ENCODE measurements at places on chromosomes 1 and 21.

- DNase-seq, result no peak
Measured at GRCh38 chr1:113940365-113941244, 11.5 kb downstream of the HIPK1 start.

DNA sequence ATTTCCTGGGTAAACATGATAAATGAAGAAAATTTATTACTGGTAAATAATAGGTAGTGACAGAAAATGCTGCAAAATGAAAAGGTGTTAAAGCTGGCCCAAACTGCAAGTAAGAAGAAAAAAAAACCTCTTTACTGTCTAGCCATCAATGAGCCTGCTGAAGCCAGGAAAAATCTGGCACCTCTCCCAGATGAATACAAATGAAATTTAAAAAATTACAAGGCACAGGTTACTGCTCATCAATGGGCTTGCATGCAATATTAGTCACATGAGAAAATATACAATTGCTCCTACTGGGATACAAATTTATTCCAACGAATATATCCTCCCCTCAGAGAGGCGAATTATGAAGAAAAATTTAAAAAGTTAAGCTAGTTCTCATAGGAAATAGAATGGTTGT, 1422.5 kb downstream of the KCNT2 start:
- no peak for DNase-seq

DNA sequence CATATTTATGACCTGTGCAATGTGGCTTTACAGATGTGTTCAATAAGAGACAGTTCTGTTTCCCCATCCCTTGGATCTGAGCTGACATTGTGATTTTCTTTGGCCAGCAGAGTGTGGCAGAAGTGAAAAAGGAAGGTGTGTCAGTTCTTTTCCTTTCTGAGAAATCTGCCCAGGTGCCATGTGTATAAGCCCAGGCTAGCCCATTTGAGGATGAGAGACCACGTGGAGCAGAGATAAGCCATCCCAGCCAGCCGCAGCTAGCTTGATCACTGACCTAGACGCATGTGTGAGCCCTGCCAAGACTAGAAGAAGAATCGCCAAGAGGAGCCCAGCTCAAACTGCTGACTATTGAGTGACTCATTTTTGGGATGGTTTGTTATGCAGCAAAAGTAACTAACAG, 127.8 kb downstream of the KCNJ6 start:
- no peak for DNase-seq

DNA sequence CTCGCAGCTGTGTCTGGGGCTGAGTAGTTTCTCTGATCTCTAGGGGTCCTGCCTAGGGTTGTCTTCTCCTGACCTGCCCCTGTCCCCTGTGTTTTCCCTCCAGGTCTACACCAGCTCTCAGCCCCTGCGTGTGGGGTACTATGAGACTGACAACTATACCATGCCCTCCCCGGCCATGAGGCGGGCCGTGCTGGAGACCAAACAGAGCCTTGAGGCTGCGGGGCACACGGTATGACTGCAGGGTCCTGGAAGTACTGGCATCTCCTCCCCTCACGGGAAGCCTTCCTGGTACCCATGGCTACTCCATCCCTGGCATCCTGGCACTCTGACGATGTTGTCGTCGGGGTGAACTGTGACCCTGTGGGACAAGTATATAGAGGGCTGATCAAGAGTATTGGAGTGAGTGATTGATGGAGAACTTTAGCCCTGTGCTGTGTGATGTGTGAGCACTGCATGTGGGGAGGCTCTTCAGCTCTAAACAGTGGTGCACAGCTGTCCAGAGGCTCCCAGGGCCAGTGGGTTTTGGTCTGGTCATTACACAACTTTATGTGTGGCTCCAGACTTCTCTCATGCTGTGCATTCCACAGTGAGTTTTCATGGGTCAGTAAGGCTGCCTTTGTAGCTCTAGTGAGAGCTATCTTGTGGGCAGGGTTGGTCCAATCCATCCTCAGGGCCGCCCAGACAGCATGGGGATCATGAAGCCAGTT, 14.4 kb downstream of the FAAH start:
- DNase-seq, result no peak

- DNase-seq, result no peak
Measured at GRCh38 chr1:54296666-54297065, 96.7 kb downstream of the MRPL37 start.

DNA sequence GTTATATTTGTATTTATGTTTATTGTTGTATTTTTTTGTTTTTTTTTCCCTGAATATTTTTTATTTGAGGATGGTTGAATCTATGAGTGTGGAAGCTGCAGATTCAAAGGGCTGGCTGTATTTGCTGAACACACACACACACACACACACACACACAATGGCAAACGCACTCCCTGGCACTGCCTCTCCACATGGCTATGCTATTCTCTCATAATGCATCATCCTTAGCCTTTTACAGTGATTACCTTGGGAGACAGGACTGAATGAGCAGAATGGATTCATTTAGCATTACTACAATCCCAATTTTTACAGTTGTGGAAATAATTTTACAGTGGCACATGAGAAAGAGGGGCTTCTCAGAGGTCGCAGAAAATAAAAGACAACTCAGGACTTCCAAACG, 390.1 kb downstream of the PCP4 start:
- no peak for DNase-seq

DNA sequence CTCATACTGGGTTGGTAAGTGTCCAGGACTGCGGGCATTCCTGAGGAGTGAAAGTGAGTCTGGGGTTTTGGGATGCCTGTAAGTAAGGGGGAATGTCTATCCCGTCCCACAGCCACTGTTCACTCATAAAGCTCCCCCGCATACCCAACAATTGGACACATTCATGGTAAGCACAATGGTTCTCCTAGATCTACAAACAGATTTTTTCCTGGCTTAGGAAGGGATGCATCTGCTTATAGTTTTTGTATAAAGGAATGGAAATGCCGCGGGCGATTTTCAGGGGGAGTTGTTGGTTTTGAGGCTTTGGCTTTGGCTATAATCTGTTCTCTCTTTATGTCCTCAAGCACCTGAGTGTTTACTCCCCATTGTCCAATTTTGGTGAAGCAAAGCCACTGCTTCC, 7.1 kb downstream of the ERVH48-1 start:
- DNase-seq, result no peak

DNA sequence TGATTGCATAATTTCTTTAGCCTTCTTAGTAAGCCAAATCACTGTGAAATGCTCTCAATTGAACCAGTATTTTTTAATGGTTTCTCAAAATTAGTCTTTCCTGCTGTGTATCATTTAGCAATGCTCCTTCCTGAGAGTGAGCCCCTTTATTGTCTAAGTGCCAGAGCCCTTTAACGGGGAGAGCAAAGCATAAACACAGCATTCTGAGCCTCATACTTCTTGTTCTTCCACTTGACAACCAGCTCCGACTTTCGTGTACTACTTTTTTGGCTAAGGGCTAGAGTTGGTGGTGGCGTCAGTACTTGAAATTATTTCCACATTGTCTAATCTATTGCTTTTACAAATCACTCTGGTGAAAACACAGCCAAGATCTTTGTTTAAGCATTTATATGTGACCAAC, 299.0 kb downstream of the TPR start:
- no peak for DNase-seq

- no peak for DNase-seq
Measured at GRCh38 chr1:230507236-230507635, 81.1 kb upstream of the PGBD5 start.

DNA sequence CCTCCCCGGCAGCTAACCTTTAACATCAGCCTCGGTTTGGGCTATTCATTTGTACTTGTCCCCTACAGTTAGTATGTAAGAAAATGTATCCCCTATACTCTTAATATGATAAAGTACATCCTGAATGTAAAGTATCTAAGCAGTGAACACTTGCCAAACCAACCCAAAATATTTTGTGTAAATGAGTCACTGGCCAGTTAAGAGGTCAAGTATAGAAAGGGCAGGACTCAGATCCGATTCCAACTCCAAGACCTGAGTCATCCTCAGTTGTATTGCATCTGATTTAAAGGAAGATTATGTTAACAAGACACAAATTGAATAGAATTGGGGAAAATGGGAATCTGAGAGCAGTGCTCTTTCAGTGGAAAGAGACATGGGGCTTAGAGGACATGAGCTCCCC, 84.4 kb downstream of the CD58 start:
- DNase-seq, result peak; percentile 77

GRCh38 chr1:85983316-85983715, 173.3 kb downstream of the COL24A1 start:
- no peak for DNase-seq

DNA sequence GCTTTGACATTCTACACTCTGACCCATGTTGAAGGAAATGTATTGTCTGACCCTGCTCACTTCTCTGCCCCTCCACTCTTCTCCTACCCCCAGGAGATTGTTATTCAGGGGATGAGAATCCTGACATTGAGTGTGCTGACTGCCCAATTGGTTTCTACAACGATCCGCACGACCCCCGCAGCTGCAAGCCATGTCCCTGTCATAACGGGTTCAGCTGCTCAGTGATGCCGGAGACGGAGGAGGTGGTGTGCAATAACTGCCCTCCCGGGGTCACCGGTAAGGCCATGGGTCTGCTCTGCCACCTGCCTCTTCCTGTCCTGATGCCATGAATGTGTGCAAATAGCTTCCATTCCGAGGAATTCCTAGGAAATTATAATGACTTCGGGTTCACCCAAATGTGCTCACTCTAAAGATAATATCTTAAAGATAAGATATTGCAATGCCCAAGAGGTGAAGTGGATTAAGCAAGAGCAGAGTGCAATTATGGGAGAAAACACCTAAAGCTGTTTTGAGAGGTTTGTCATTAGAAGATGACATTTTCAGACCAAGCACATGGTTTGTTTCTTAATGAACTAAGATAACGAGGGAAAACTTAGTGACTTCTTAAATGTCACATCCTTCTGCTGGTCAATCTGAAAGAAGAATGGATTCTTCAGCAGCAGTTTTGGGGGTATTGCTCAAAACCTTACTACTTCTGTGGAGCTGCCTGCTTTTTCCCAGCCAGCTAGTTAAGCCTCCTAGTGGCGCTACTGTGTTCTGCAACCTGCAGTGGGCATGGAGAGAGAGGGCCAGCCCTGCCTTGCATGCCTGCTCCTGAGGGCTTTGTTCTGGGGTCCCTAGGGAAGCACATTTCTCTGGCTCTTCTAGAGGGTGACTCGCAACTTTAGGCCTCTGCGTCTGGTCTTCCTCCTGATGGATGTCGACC, 41.6 kb downstream of the LAMC2 start:
- peak; percentile 40 for DNase-seq

DNA sequence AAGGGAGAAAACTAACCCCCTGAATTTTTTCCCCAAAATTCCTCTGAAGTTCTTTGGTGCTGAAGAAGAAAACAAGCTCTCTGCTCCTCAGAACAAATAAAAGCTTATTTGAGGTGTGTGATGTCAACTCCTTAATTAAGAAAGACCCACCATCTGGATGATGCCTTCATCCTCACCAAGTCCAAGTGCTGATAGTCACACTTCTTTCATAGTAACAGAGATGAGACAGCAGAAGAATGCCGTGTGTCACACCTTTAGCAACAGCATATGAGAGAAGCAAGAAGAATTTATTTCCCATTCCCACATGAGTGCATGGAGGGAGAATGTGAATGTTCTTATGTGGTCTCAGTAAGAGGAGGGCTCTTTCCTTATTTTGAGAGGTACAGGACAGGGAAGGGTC, 91.2 kb downstream of the TGFB2 start:
- no peak for DNase-seq

DNA sequence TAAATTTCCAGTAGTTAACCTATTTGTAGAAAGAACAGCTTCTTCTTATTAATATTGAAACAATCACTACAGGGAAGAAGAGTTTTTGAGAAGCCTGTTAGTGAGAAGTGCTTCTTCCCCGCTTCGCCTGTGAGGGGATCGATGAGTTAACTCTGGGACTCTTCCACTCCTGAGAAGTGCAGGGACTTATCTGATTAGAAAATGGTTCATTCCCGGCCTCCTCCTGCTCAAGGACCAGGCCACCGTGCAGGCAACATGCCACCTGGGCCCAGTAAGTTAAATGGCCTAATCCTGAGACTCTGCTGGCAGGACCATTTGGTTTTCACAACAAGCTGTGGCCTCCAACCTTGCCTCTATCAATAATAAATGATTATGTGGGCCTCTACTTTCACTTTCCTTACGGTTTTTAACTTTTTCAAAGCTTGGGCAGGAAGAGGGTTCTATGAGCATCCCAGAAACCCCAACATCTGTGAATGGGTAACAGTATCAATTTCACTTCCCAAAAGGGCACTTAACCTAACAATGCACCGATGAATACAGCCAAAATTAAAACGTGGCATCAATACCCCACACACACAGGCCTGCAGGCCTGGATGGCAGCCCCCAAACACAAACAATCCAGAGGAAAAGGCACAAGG, 33.1 kb downstream of the SIPA1L2 start:
- DNase-seq, result no peak

DNA sequence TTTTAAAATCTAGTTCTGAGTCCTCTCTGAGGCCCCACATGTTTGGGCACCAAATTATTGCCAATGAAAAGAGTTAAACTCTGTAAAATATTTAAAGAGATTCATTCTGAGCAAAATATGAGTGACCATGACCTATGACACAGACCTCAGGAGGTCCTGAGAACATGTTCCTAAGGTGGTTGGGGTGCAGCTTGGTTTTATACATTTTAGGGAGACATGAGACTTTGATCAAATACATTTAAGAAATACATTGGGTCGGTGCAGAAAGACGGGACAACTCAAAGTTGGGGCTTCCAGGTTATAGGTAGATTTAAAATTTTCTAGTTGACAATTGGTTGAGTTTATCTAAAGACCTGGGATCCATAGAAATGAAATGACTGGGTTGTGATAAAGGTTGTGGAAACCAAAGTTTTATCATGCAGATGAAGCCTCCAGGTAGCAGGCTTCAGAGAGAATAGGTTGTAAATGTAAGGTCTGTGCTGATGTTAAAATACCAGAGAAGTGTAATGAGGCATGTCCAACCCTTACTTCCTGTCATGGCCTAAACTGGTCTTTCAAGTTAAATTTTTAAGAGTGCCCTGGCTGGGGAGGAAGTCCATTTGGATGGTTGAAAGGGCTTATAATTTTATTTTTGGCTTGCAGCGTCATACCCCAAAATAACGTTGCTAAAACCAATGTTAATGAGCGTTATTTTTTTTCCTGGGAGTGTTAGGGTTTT, 274.9 kb downstream of the NUF2 start:
- DNase-seq, result no peak

GRCh38 chr1:147599362-147600118, 58.2 kb downstream of the BCL9 start:
- peak; percentile 97 for DNase-seq

DNA sequence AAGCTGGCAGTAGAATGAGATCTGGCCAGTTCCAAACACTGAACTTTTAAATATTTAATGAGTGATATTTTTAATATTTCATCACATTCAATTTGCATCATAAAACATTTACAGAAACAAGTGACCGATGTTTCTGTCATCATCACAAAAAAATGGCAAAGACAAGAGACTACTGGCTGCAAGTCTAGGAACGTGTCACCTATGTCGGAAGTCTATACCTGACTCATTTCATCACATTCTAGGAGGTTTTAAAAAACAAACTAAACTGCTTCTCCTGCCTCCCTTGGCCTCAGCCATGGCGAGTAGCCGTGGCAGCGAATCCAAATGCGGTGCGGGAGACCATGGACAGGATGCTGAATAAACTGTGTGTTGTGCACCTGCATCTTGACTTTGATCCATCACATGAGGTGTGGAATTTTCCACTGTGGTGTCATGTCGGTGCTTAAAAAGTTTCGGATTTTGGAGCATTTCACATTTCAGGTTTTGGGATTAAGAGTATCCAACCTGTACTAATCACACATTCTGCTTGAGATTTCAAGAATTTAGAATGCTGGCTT, 43.1 kb downstream of the CLSTN1 start:
- no peak for DNase-seq

- peak; percentile 8 for DNase-seq
Measured at GRCh38 chr1:240001177-240001740, 90.4 kb upstream of the FMN2 start.
